ENCODE measurements at places on chromosomes 4 and X. TPM values are rescaled to one million over a fixed set of nuclear protein-coding genes. Genes with fewer than 3 reads are reported as not detected.

GRCh38 chr4:165971933-165972332, 98.9 kb downstream of the TLL1 start:
- DNase-seq: no peak
- no peak overlapping the region for H3K27ac ChIP-seq
- H3K4me3 ChIP-seq: no peak overlapping the region
- no peaks in the 10 kb centered on the region for H3K27me3 ChIP-seq
- no peaks in the 10 kb centered on the region for H3K4me1 ChIP-seq

DNA sequence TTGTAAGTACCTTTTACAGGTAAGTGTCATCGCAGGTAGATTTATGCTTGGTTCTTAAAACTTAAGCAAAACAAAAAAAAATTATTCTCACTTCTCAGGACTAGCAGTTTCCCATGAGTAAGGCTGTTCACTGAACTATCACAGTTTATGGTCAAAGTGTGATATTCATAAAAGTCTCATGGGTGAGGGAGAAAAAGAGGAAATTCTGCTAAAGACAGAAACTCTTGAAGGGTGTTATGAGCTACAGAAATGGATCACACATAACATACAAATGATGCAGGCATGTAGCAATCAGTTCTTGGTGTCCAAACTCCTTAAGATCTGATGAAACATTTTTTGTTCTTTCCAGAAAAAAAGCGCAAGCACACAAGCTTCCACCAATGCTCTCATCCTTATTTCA, 8.5 kb downstream of the RAB9A start:
- no peak overlapping the region for H3K27ac ChIP-seq
- no peaks in the 10 kb centered on the region for H3K27me3 ChIP-seq
- no peak overlapping the region for H3K4me3 ChIP-seq
- H3K36me3 ChIP-seq: no peaks in the 10 kb centered on the region
- no peak for DNase-seq
- H3K4me1 ChIP-seq: peaks cover 59% of the 10 kb centered on the region

- H3K4me1 ChIP-seq: peaks cover 8% of the 10 kb centered on the region
- H3K27me3 ChIP-seq: no peaks in the 10 kb centered on the region
- no peak overlapping the region for H3K4me3 ChIP-seq
- H3K27ac ChIP-seq: no peak overlapping the region
- no peaks in the 10 kb centered on the region for H3K36me3 ChIP-seq
Observed at GRCh38 chr4:26055855-26056254, 141.8 kb downstream of the SMIM20 start.

DNA sequence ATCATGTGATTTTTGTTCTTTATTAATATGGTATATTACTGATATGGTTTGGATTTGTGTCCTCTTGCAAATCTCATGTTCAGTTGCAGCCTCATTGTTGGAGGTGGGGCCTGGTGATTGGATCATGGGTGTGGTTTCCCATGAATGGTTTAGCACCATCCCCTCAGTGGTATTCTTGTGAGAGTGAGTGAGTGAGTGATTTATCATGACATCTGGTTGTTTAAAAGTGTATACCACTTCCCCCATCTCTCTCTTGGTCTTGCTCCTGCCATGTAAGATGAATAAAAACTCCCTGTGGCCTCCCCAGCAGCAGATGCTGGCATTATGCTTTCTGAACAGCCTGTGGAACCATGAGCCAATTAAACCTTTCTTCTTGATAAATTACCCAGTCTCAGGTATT, 111.5 kb downstream of the TAB3 start:
- H3K36me3 ChIP-seq: no peaks in the 10 kb centered on the region
- no peaks in the 10 kb centered on the region for H3K27me3 ChIP-seq
- H3K4me1 ChIP-seq: no peaks in the 10 kb centered on the region
- no peak for DNase-seq
- no peak overlapping the region for H3K4me3 ChIP-seq

DNA sequence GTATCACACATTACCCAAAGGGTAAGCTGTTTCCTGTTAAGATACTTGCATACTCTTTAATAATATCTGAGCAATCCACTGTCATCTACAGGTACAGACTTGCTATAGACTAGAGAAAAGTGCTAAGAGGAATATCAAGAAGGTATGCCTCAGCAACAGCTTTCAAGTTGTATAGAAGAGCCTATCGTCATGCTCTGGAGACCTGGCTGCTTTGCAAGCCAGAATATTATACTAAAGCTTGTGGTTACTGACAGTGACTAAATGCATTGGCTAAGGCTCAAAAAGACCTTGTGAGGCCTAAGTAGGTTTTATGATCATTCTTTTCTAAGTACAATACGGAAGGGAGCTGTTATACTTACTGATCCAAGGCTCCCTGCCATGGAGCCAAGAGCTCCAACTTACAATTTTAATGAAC, 11.3 kb downstream of the LAMP2 start:
- peaks cover 9% of the 10 kb centered on the region for H3K4me1 ChIP-seq
- no peak overlapping the region for H3K27ac ChIP-seq
- peaks cover 3% of the 10 kb centered on the region for H3K36me3 ChIP-seq
- DNase-seq: no peak

APELA gene
- not detected for total RNA-seq
